Stimulated activated CD8-positive, alpha-beta memory T cell treated with anti-CD3 and anti-CD28 coated beads, Interleukin-7, amount 100 ng/mL, for 24 hours (primary cell): ENCODE measurements at places on chromosomes 4 and X.

GRCh38 chr4:105022811-105023667 is 123.6 kb upstream of the TET2 start:
- DNase-seq: no peak

DNA sequence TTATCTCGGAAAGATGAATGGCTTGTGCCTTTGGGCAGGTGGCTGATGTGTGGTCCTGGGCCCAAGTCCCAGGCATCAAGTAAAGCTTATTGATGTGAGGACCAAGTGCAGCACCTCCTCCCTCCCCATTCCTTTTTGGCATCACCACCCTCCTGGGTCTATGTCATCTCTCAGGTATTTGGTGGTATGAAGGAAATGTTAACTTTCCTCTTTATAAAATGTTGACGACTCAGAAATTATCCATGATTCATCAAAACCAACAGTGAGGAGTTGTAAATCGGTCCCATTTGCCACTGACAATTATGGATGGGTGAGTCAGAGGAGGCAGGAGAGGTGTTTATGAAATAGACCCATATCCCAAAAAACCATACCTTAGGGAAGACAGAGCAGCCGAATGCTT is 229.4 kb upstream of the GATB start:
- DNase-seq: no peak

DNA sequence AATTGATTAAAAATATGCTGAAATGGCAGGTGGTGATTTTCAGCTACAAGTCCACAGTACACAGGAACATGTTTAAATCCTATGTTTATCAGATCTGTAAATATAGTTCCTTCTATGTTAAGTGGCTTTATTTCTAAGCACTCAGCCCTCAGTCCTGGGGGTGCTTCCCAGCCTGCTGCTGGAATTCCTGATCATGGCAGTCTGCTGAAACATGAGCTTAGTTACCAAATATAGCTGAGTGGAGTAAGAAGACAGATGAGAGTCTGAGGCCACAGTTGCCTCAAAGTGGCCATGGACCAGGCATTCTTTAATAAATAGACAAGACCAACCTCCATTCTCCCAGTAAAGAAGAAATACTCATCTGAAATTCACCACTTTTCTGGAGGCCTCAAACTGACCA is 17.1 kb upstream of the DDX60 start:
- no peak for DNase-seq

DNA sequence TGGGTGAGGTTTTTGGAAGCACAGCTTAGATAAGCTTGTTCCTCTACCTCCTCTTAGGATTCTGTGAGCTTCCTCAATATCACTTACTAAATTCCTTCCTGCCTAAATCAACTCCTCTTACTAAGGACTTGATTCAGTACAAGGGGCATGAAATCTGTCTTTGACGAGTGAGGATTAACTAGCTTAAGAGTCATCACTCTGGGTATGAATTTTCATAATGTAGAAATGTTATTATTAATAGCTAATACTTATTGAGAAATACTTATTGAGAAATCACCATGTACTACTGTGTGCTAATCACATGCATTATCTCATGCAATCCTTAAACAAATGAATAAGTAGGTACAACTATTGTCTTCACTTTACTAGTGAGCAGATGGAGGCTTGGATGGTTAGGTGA is 28.6 kb downstream of the TRPC3 start:
- DNase-seq: no peak

DNA sequence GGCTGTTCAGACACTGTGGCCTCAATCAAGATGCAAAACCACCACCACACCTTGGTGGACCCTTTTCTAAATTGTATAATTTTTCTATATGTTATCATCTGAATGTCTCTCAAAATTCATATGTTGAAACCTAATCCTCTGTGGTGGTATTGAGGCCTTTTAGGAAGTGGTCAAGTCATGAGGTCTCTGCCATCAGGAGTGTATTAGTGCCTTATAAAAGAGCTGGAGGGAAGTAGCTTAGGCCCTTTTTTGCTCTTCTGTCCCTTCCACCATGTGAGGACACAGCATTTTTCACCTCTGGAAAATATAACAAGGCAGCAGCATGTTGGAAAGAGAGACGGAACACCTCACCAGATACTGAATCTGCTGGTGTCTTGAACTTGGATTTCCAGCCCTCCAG is 30.5 kb upstream of the DKK2 start:
- no peak for DNase-seq

DNA sequence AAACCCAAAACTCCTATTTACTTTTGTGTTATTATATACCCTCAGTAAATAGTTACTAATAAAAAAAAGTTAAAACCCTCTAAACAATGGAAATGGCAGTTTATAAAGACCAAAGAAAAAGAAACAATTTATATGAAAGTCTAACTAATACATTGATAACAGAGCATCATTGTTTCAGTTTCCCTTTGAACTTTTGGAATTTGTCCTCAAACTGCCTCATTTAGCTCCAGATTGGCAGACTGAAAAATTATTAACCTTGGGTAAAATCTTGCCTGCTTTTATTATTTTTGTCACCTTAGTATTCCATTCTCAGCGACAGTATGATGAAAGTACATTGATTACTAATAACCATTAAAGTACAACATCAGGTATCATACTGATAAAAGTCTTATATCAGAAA is 124.0 kb downstream of the PDE5A start:
- DNase-seq: no peak

GRCh38 chr4:66017671-66018070 is 347.4 kb upstream of the EPHA5 start:
- DNase-seq: no peak

GRCh38 chrX:153888344-153888743 is 2.4 kb upstream of the L1CAM start:
- DNase-seq: no peak

- DNase-seq: no peak
These were observed 11.7 kb downstream of the JCHAIN start for GRCh38 chr4:70654605-70655011.

GRCh38 chr4:123786163-123786915 is 389.7 kb downstream of the SPRY1 start:
- no peak for DNase-seq

DNA sequence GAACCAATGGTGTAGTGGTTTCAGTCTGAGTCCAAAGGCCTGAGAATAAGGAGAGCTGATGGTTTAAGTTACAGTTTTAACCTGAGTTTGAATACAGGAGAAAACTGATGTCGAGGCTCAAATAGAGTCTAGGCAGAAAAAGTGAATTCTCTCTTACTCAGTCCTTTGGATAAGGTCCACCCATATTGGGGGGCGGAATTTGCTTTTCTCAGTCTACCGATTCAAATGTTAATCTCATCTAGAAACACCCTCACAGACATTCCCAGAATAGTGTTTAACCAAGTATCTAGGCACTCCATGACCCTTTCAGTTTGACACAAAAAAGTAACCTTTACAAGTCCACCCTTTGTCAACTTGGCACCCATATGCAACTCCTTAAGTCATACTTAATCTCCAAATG is 216.0 kb downstream of the GRID2 start:
- DNase-seq: no peak

GRCh38 chr4:182207830-182208396 is 35.3 kb upstream of the TENM3 start:
- DNase-seq: no peak

GRCh38 chrX:33160273-33160672 is 51.1 kb downstream of the DMD start:
- no peak for DNase-seq

GRCh38 chrX:19683358-19683757 is 168.1 kb upstream of the MAP3K15 start:
- no peak for DNase-seq

GRCh38 chrX:102067966-102068723 is 57.3 kb upstream of the TCEAL2 start:
- DNase-seq: no peak

GRCh38 chrX:8272821-8273220 is 101.8 kb upstream of the VCX2 start:
- no peak for DNase-seq

DNA sequence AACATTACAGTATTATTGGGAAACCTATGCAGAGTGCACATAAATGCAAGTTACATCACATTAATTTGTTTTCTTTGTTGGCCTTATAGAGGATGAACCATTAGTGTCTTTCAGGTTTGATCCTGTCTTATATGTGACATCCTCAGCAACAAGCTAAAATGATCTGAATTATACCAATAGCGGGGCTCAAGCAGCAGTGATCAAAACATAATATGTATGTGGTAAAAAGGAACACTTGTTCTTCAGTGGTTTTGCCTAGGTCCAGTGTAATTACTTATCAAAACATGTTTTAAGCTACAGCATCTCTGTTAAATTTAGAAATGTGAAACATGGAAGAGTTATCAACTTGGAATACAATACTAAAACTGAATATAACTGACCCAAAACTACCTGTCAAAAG is 9.1 kb downstream of the TAF9B start:
- DNase-seq: no peak

DNA sequence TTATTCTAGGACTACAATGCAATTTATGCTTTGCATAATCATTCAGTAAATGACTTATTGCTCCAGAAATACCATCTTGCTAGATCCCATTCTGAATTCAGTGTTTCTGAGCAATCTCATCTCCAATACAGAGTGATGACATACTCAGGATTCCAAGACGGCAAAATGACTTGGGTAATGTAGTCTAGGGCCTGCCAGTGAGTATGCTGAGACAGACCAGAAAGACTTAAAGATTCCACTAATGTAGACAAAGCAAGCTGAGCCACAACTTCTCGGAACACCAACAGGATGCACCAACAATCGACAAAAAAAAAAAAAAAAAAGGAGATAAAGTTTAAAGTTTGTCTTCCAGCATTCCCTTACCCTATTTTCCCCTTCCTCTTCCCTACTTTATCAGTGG is 919 bp upstream of the SEC24B start:
- no peak for DNase-seq

DNA sequence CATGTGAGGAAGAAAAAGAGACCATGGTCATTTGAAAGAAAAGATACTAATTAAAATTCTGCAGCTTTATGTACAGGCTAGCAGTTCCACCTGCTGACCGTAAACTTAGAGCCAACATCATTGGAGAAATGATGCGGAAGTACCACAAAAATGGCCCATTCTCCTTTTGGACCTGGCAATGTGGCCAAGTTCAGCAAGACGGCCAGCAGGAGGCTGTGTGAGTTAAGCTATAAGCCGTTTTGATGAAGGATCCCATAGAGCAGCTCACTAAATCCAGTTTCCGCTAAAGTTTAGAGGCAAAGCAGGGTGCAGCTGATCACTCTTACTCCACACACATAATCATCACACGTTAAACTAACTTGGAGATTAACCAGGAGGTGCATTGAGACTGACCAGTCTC is 133.8 kb downstream of the LDB2 start:
- no peak for DNase-seq

GRCh38 chr4:24881508-24882196 is 31.2 kb downstream of the CCDC149 start:
- no peak for DNase-seq

GRCh38 chr4:155866177-155866576 is at the start of gene ASIC5:
ASIC5 (minus strand) TSS chr4:155866277; CDS start chr4:155866226, 51 bp downstream.
- no peak for DNase-seq

DNA sequence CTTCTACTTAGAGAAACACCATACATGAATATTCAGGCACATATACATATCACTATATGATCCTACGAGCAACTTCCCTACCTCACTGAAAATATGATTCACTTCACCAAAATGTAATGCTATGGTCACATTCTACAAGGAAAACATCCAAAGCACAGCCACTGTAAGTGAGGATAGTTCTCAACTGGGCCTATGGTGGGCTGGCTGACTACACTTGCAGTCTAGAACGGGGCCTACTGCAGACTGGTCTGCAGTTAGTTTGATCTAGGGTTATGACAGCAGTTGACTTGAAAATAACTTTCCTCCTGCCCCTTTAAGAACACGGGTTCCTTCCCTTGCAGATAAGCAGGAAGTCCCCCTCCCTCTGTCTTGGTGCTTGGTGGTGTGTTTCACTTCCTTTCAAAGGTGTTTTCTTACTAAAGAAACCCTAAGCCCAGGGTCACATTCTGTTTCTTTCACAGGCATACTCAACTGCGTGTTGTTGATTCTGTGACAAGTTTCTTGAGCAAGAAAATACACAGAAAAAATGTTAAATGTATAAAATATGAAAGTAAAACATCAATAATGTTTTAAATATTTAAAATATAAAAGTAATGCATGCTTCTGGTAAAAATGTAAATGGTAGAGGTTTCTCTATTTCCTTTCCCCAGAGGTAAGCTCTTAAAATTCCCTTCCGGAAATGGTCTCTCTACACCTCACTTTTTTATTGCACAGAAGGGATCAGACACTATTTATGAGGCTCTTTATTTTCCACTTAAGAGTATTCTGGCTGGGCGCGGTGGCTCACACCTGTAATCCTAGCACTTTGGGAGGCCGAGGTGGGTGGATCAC is 18.0 kb upstream of the TMSB4X start:
- no peak for DNase-seq

GRCh38 chrX:140504371-140505324 is at the start of gene SOX3:
SOX3 (minus strand) TSS chrX:140505069; CDS start chrX:140505060, 9 bp downstream.
- DNase-seq: no peak

- no peak for DNase-seq
These were observed 111.9 kb downstream of the GLRA3 start for GRCh38 chr4:174716986-174717770.

GRCh38 chr4:174559894-174560293 is 37.6 kb upstream of the HPGD start:
- DNase-seq: no peak

GRCh38 chrX:33434256-33435092 is 223.1 kb upstream of the DMD start:
- DNase-seq: peak; percentile 2

- no peak for DNase-seq
These were observed 59.0 kb upstream of the C1QTNF7 start for GRCh38 chr4:15368856-15369255.

DNA sequence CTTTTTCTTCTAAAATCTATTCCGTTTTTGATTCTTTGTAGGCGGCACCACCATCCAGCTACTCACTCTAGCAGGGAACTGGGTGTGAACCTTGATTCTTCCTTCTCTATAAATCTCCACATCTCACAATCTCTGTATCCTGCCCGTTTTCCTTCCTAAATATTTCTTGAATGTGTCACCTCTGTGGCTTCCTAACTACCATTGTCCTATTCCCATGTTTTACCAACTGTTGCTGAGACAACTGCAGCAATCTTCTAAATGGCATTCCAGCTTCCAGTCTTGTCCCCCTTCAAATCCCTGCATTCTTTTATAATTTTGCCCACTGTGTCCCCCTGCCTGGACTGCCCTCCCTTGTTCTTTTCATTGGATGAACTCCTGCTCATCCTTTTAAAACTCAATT is 641.3 kb downstream of the RPA4 start:
- no peak for DNase-seq

DNA sequence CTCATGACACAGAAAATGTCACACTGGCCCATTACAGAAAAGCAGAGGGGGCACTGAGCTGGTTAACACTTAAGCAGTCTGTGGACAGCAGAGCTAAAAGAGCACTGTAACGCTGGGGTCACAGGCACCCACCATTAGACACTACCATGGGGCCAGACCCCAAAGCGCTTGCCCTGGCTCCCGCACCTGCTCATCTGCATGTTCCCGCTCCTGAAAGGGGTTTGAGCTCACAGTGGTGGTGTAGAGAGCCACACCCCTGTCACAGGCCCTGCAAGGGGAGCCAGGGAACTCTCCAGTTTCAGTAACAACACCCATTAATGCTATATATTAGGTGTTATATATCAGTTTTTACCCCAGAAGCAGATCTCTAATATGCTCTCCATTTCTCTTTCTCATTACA is 187.0 kb downstream of the ANKRD50 start:
- DNase-seq: no peak

- peak; percentile 21 for DNase-seq
These were observed 82.4 kb upstream of the MTM1 start for GRCh38 chrX:150486011-150486410.

- no peak for DNase-seq
These were observed 90.2 kb downstream of the CXCL13 start for GRCh38 chr4:77695774-77696173.

- no peak for DNase-seq
These were observed 853.4 kb downstream of the PCDH7 start for GRCh38 chr4:31573554-31573953.
